ENCODE measurements at places on chromosomes 12 and 14.
A peak's percentile ranks its signal among the peaks of the same experiment; 100 is the strongest.

DNA sequence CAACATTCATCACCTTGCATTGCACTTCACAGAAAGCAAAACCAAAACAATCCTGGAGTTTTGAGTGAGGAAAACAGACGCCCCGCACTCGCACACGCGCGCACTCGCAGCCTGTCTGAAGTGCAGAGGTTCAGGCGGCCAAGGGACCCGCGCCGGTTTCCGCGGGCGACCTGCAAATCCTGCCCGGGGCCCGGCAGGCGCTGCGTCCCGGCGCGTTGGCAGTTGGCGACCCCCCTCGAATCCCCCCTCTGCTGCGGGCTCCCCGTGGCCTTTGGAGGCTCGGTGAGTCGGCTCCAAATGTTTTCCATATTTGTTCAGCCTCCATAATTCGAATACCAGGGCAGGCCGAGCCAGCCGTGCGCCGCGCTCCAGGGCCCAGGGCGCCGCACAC lies at the start of gene SSPN:
Gene SSPN, plus strand, starts transcription at position 324 of the 391 bp plus-strand sequence. CDS start 100 bp downstream, outside the sequence.
- no peak for DNase-seq

DNA sequence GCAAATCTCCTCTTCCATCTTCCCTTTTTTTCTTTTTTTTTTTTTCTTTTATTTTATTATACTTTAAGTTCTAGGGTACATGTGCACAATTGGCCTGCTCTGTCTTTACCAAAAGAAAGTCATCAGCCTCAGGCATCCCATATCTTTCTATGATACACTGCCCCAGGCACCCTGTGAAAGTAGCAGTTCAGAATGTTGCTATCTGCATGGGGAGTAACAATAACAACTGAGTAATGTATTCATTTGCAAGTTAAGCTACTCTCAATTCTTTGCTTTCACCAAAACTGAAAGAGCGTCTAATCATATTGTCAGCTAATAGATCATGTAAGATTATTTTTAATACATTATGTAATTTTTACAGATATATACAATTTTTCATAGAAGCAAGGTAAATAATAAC lies 13.5 kb upstream of the GCH1 start:
- DNase-seq = no peak

GRCh38 chr14:59137256-59137655 lies 51.2 kb upstream of the DAAM1 start:
- DNase-seq = no peak

DNA sequence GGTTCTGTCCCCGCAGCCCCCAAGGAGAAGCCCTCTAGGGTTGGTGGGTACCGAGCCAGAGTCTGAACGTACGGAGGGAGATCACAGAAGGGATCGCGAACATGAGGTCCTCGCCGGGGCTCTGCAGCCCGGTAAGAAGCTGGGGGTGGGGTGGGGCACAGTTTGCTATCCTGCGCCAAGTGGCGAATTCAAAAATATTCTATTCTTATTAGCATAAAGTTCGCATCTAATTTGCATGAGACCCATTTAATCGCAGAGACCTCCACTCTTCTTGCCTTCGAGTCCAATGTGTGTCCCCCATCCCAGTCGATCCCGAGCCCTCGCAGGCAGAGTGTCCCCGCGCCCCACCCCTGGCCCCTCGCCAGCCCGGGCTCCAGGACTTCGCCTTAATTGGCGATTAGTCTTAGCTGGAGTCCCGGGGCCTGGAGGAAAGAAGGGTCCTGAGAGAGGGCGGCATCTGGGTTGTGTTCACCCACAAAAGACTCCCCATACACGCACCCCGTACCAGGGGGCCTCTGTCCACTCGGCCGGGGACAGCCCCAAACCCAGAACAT lies 604 bp upstream of the ARHGEF25 start:
- DNase-seq = no peak

DNA sequence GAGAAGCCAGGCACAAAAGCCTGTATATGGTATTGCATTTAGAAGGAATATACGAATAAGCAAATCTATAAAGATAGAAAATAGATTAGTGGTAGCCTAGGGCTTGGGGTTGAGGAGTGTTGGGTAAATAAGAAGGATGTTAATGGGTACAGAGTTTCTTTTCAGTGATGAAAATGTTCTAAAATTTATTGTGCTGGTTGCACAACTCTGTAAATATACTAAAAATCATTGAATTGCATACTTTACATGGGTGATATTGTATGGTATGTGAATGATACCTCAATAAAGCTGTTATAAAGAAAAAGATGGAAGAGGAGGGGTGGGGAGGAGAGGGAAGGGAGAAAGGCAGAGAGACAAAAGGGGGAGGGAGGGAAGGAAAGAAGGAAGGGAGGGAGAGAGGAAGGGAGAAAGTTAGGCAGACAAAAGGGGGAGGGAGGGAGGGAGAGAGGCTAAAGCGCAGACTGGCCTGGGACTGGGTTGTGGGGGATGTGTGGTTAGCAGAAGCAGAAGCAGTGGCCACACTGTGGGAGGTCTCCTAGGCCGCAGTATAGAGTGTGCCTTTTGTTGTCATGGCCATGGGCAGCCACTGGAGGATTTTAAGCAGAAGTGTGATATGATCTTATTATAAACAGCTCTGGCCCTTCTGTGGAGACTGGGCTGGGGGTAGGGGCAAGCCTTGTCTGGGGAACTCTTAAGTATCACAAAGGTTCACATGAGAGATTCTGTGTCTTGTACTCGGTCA lies 73.6 kb upstream of the ELK3 start:
- DNase-seq = no peak

DNA sequence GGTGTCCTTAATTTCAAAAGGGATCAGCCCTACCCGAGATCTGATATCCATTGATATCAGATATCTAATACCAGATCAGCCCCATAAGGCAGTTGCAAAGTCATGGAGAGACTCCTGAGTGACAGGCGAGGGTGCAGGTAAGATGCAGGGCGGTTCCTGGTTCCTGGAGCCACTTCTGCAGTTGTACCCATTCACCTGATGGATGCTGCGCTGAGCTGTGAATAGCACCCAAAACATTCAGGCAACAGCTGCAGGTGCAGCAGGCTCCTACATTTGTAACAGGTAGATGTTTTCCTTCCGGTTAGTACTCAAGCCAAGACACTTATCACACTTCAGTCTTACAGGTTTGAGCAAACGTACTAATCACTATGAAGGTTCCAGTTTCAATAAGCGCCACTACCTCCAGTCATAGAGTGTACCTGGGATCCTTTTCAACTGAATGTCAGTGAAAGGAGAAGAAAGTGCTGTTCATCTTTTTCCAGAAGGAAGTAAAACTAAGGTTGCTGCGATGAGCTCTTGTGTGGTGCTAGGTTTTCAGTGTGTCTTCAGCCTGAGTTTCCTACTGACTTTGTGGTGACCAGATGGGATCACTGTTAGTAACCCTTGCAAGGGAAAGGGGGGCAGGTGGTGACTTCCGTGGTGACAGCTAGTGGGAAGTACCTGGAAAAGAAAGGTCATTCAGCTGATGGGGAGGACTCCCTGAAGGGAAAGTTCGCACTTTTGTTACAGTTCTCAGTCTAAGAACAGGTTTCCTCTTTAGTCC lies 1.9 kb downstream of the ATP6V0A2 start:
- DNase-seq = no peak

GRCh38 chr12:93347054-93347785 lies 30.5 kb upstream of the NUDT4 start:
- DNase-seq = no peak

GRCh38 chr14:94022532-94023411 lies 3.4 kb upstream of the OTUB2 start:
- DNase-seq = no peak

GRCh38 chr12:56979628-56980027 lies 22.2 kb upstream of the RDH16 start:
- DNase-seq = no peak

DNA sequence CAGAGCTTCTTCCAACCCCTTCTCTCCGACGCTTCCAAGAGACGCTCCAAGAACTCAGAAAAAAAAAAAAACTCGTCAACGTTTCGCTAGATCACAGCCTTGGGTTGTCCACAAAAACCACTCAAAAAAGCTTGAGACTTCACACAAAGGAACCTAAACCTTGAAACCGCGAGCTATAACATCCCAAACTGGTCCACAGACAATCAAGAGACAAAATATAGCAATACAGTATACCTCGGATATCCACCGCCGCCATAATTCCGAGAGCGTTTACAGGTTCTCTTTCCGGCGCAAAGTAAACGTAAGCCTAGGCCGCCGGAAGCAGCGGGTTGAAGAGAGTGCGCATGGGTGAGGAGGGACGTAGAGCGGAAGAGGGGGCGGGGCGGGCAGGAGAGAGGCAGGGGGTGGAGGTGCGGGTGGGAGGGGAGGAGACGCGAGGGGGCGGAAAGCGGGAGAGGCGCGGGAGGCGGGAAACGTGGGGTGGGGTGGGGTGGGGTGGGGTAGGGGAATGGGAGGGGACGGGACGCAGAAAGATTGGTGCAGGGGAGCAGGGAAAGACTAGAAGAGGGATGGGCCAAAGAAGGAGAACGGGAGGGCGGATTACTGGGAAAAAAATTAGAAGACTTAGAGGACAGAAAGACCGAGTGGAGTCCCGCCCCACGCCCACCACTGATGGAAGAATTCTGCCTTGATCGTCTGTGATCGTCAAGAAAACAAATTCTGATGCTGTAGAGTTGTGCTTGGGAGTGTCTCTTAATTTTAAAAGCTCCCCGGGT lies at the start of gene MED6:
Gene MED6, minus strand, starts transcription at position 274 of the 776 bp plus-strand sequence. Its CDS starts 18 bp downstream, at position 256.
- peak; percentile 77 for DNase-seq

All from stimulated activated CD8-positive, alpha-beta memory T cell treated with anti-CD3 and anti-CD28 coated beads, Interleukin-2, amount 100 ng/mL, for 1 hour (primary cell).